ENCODE measurements at places on chromosomes 7 and 10. TPM values are rescaled to one million over a fixed set of nuclear protein-coding genes. Genes with fewer than 3 reads are reported as not detected.

GRCh38 chr7:110973196-110973990, 117.5 kb upstream of the LRRN3 start:
- H3K27me3 ChIP-seq: no peaks in the 10 kb centered on the region
- no peak for DNase-seq
- no peaks in the 10 kb centered on the region for H3K4me1 ChIP-seq
- no peaks in the 10 kb centered on the region for H3K36me3 ChIP-seq
- H3K27ac ChIP-seq: no peak overlapping the region

GRCh38 chr7:33738260-33738935, 166.9 kb upstream of the BMPER start:
- no peaks in the 10 kb centered on the region for H3K4me1 ChIP-seq
- no peaks in the 10 kb centered on the region for H3K27me3 ChIP-seq
- no peak overlapping the region for H3K4me3 ChIP-seq
- no peak for DNase-seq
- H3K27ac ChIP-seq: no peak overlapping the region

- no peak overlapping the region for H3K4me3 ChIP-seq
- no peaks in the 10 kb centered on the region for H3K36me3 ChIP-seq
- peak overlapping the region; percentile 5 for H3K27ac ChIP-seq
- no peak for DNase-seq
- peaks cover 60% of the 10 kb centered on the region for H3K4me1 ChIP-seq
Observed at GRCh38 chr7:47447621-47448349, 134.1 kb downstream of the TNS3 start.

GRCh38 chr10:95440756-95441546, 120.2 kb downstream of the SORBS1 start:
- H3K27me3 ChIP-seq: no peaks in the 10 kb centered on the region
- no peak overlapping the region for H3K4me3 ChIP-seq
- H3K4me1 ChIP-seq: peaks cover 16% of the 10 kb centered on the region
- H3K36me3 ChIP-seq: no peaks in the 10 kb centered on the region
- H3K27ac ChIP-seq: peak overlapping the region; percentile 63
- DNase-seq: peak; percentile 39

The C10orf90 gene
- total RNA-seq: not detected

The PLXNA4 gene
- total RNA-seq: 0.89 TPM

All from pancreas (tissue), 10 donors.